ENCODE measurements at places on chromosomes 13 and 19. TPM values are rescaled to one million over a fixed set of nuclear protein-coding genes. Genes with fewer than 3 reads are reported as not detected.

OVOL3 gene
- total RNA-seq, result not detected

KLK15 gene
- total RNA-seq, result not detected

DNA sequence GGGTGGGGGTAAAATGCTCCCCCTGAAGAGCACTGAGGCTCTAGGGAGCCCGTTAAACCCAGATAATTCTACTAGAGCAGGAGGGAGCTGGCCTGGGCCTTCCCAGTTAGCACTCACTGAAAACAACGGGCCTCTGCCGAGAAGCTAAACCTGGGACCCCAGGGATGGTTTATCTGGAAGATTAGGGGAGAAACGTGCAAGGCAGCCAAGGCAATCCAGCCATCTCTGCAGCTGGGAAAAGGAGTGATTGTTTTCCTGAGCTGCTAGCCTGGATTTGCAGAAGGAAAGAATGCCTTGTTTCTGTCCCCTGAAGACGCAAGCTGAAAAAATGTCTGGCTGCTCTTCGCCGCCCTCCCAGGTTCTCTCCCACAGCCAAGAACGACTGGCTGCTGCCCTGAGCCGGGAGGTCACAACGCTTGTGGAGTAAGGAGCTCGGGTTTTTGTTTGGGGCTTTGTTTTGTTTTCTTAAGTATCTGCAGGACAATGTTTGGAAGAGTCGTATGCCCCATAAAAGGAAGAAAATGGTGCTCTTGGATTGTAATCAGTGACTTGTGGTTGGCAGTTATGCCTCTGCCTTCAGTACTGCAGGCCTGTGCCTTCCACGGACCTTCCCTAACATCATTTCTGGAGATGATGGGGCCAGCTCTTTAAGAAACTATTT is 31.5 kb downstream of the COL4A2 start:
- no peaks in the 10 kb centered on the region for H3K27me3 ChIP-seq
- H3K36me3 ChIP-seq, result 0 out of 2 replicates have a peak, but pooled peaks cover 3% of the 10 kb centered on the region
- no peak for DNase-seq
- peaks cover 45% of the 10 kb centered on the region for H3K4me1 ChIP-seq
- H3K4me3 ChIP-seq, result no peak overlapping the region
- peak overlapping the region; percentile 78 for H3K27ac ChIP-seq

GRCh38 chr19:38143847-38144246 is 80.2 kb downstream of the DPF1 start:
- peak overlapping the region; percentile 64 for H3K27ac ChIP-seq
- H3K27me3 ChIP-seq, result no peaks in the 10 kb centered on the region
- H3K36me3 ChIP-seq, result peaks cover 11% of the 10 kb centered on the region

DNA sequence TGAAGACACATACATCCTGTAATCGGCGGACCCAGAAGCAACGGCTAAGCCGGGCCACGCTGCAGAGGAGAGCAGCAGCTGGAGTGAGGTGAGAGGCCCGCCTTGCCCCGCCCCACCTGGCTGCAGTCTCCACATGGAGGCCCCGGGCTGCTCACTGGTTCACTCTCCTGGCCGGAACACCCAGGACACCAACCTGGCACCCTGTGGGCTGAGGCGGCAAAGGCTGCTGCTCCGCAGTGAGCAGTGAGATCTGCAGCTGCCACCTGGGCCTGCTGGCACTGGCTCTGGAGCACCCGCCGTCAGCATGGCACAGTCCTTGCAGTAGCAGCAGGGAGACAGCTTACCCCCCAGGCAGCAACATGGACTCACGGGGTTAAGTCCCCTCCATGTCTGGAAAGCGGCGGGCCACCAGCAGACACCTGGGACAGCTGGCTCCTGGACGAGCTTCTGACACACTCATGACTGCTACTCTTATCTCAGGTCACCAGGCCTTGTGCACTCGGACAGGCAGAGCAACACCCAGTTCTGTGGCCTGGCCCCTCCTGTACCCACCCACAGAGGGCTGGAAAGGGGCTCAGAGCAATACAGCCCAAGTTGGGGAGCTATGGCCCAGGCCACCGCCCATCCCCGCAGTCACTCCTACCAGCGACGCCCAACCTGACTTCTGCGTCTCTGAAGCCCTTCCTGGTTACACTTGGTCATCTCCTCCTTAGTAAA is 13.2 kb upstream of the KPTN start:
- H3K4me3 ChIP-seq, result no peak overlapping the region
- H3K4me1 ChIP-seq, result peaks cover 16% of the 10 kb centered on the region
- DNase-seq, result no peak
- no peak overlapping the region for H3K27ac ChIP-seq

DNA sequence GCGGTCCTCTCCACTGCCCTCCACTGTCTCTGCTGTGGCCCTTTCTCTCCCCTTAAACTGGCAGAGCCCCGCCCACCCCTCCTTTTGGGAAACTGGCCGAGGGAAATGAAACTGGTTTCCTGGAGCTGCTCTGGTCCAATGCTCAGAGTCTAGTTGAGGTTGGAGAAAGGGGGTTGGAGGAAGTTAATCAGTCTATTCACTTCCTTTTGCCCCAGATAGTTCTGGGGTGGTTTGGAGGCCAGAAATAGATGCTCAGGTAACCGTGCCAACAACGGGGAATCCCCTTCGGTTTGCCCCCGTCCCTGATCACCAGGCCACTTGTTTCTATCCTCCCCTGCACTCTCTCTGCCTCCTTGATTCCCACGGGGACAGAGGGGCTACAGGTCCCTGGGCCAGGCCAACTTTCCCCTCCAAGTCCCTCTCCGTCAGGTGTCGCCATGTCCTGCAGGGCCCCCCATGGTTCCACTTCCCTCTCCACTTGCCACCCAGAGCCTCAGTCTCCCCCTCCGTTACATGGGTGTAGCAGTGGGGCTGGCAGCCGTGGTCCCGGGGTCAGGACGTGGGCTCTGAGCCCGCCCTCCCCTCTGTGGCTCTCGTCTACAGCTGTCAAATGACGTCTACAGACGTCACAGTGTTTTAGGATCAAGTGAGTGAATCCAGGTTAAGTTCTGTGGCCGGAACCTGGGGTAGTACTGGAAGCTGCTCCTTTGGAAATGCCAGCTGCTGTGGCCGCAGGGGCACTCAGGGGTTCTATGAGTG is at the start of gene IL4I1:
Gene IL4I1 (minus strand): TSS at position 25 of the 759 bp plus-strand sequence. CDS start 727 bp downstream, outside the sequence.
- peaks cover 4% of the 10 kb centered on the region for H3K4me1 ChIP-seq
- DNase-seq, result no peak
- H3K27me3 ChIP-seq, result peaks cover 23% of the 10 kb centered on the region
- H3K4me3 ChIP-seq, result no peak within 1 kb of the TSS
- H3K36me3 ChIP-seq, result no peaks in the 10 kb centered on the region

DNA sequence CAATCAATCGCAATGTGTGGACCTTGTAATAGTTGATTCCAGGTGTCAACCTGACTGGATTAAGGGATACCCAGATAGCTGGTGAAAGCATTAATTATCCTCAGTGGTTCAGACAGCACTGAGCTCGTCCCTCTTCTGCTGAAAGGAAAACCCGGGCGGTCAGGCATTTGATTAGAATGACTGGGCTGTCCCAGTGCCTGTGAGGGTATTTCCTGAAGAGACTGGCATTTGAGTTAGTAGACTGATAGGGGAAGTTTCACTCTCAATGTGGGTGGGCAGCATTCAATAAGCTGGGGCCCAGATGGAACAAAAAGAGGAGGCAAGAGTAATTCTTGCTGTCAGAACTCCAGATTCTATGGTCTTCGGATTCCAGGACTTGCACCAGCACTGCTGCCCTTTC is 31.9 kb downstream of the KPNA3 start:
- H3K4me3 ChIP-seq, result no peak overlapping the region
- no peaks in the 10 kb centered on the region for H3K27me3 ChIP-seq
- DNase-seq, result no peak
- H3K36me3 ChIP-seq, result peaks cover 54% of the 10 kb centered on the region

DNA sequence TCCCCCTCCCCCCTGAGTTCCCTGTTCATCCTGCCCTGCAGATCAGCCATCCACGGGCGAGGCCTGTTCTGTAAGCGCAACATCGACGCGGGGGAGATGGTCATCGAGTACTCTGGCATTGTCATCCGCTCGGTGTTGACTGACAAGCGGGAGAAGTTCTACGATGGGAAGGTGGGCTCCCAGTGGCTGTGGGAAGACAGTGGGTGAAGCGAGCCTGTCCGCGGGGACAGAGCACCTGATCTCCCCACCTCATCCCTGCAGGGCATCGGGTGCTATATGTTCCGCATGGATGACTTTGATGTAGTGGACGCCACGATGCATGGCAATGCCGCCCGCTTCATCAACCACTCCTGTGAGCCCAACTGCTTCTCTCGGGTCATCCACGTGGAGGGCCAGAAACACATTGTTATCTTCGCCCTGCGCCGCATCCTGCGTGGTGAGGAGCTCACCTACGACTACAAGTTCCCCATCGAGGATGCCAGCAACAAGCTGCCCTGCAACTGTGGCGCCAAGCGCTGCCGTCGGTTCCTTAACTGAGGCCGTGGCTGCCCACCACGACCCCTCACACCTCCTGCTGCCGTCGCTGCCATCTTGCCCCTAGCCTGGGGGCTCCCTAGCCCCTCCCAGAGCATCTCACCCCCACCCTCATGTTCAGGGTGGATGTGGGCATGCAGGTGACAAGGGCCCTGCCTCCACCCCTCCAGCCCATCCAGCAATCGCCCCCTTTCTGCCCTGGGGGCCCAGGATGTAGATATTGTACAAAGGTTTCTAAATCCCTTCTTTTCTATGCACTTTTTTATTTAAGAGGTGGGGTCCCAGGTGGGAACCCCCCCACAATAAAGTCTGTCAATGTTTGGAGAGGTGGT is 4.0 kb downstream of the IGFLR1 start:
- H3K4me1 ChIP-seq, result peaks cover 6% of the 10 kb centered on the region
- no peaks in the 10 kb centered on the region for H3K27me3 ChIP-seq
- DNase-seq, result no peak
- peaks cover 34% of the 10 kb centered on the region for H3K36me3 ChIP-seq

- H3K36me3 ChIP-seq, result no peaks in the 10 kb centered on the region
- H3K4me3 ChIP-seq, result no peak overlapping the region
- H3K4me1 ChIP-seq, result peaks cover 12% of the 10 kb centered on the region
- DNase-seq, result no peak
These were observed 192.5 kb downstream of the NDFIP2 start for GRCh38 chr13:79673310-79673992.

DNA sequence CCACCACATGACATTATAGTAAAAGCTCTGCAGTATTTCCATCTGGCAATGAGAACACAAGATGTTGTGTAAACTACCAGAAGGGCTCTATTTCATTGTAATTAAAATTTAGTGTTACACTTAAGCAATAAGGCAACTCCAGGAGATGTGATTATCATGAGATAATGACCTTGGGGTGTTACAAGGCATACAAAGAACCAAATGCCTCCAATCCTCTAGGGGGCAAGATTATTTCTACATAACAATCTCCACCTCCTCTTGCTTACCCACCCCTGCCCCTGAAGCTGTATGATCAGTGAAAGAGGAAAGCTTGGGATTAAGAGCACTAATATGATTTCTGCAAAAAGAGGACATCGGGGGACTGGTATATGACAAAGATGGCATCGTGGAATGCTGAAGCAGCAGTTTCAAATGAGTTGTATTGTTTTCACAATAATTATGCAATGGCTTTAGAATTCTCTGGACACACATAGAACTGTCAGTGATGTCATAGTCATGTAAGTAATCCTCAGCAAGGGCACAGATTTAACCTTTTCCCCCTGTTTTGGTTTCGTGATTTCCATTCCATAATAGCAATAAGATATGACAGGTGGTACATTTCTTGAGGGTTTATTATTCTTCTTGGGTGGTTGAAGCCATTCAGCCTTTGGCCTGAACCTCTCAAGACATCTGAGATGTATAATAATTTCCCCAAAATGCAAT is 295.3 kb downstream of the MZT1 start:
- DNase-seq, result no peak
- peaks cover 17% of the 10 kb centered on the region for H3K4me1 ChIP-seq
- no peak overlapping the region for H3K27ac ChIP-seq
- H3K4me3 ChIP-seq, result no peak overlapping the region

DNA sequence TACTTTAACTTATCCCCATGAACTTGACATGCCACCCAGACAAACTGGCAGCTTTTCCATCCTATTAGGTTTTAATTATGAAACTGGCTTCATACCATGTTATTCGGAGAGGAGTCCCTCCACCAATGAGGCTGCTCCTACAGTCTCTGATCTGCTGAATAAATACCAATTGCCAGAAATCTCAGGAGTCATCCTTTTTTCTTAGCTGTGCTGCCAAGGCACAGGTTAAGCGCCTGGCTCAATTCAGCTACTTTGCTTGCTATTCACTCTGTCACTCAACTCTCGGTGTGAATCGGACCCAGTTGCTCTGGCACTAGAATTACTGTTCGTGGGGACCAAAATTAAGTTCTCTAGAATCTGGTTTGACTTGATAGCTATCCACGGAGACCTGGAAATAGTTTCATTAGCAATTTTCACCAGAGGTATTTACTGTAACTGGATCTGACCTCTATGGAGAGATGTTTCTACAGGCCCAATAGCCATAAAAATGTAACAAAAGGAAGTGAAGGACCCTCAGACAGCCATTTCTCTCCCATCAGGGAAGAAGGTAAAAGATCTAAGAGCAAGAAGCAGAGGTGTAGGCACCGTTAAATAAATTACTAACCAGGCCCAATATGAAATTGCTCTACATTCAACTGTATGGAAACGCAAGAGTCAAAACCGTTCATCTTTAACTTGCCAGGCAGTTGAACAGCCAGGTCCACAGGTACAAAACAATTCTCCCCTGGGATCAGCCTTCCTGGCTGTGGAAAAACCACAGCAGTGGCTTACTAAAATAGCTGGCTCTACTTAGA is 5.4 kb downstream of the ZC3H4 start:
- peak overlapping the region; percentile 99 for H3K27ac ChIP-seq
- peaks cover 26% of the 10 kb centered on the region for H3K36me3 ChIP-seq
- H3K4me1 ChIP-seq, result peaks cover 53% of the 10 kb centered on the region
- H3K27me3 ChIP-seq, result no peaks in the 10 kb centered on the region
